ENCODE measurements at places on chromosomes 16 and 17. TPM values are rescaled to one million over a fixed set of nuclear protein-coding genes. Genes with fewer than 3 reads are reported as not detected.

The FN3K gene
- 14.2 TPM for total RNA-seq

The GPRC5B gene
- total RNA-seq: 109 TPM

The RRAD gene
- total RNA-seq: not detected

The TOP2A gene
- total RNA-seq: 291 TPM

The NT5M gene
- total RNA-seq: 8.7 TPM

The PPM1E gene
- 9.4 TPM for total RNA-seq

- no peak for DNase-seq
Observed at GRCh38 chr17:80221351-80222105, 1.3 kb downstream of the SLC26A11 start.

DNA sequence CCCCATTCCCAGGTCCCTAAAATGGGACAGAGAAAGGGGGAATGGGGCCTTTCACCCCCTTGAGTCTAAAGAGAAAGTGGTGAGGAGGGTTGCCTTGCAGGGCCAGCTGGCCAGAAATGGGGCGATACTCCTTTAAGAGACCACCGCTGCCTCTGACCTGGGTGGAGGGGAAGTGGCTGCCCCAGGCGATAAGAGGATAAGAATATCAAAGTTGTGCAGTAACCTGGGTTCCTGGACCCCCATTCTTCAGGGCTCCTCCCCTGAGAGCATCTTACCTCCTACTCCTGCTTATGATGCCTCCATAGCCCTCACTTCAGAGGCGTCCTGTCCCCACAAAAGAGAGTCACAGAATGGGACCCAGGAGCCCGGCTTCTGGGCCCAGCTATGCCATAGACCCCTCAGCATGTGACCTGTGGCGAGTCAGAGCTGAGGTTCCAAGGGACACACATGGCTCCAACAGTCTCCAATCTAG, 5.2 kb upstream of the TSPOAP1 start:
- no peak for DNase-seq

GRCh38 chr16:79269211-79269863, 331.2 kb downstream of the MAF start:
- DNase-seq: no peak

DNA sequence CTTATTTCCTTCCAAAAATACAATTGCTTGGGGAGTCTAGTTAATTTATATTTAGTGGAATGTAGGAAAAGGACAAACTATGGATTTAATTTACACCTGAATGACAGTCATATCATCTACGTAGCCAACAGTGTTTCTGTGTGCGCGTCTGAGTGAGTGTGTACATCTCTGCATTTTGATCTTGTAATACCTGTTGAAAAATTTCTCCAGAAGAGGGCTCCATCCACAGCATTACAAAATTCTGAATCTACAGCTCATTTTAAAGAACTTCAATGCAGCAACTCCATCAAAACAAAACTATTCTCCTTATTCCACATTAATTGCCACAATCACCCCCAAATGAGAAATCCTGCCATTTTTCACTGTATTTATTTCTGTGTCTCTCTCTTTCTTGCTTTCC, 3.9 kb downstream of the CDH13 start:
- no peak for DNase-seq

DNA sequence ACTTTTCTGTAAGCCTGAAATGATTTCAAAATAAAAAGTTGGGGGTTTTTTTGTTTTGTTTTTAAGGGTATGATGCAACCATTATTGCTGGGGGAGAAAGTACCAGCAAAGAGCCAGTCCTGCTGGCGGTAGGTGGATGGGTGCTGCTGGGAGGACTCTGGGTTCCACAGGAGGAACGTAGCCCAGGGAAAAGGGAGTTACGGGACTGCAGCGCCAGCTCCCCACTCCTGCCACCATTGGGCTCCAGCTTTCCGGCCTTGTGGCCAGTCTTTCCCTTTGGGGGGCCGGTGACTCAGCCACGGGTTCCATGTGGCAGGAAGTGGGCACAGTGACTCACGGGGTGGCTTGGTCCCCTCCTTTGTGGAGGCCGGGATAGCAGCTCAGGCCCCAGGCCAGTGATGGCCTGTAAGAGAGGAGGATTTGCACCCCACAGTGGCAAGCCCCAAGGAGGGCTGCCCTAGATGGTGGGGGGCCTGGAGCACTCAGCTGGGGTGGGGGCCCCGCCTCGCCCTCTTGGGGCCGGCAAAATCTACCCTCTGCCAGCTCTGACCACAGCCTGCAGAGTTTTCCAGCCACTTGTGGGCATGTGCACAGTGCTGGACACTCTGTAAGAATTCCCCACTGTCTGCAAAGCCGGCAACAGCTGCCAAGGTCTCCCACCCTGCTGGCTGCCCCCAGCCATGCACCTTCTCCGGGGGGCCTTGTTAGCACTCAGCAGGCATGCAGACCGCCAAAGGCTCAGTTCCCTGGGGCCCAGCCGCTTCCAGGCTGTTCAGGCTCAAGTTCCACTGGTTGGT, 30.4 kb downstream of the SOCS3 start:
- no peak for DNase-seq

- DNase-seq: no peak
Observed at GRCh38 chr16:22380529-22380928, 6.1 kb upstream of the CDR2 start.

- no peak for DNase-seq
Observed at GRCh38 chr17:13036751-13037150, 18.9 kb upstream of the ELAC2 start.
